Right kidney (tissue), 9 donors: ENCODE measurements at places on chromosomes 2 and 18.

GRCh38 chr18:13836559-13836958 is 12.6 kb downstream of the MC5R start:
- no peak for DNase-seq

DNA sequence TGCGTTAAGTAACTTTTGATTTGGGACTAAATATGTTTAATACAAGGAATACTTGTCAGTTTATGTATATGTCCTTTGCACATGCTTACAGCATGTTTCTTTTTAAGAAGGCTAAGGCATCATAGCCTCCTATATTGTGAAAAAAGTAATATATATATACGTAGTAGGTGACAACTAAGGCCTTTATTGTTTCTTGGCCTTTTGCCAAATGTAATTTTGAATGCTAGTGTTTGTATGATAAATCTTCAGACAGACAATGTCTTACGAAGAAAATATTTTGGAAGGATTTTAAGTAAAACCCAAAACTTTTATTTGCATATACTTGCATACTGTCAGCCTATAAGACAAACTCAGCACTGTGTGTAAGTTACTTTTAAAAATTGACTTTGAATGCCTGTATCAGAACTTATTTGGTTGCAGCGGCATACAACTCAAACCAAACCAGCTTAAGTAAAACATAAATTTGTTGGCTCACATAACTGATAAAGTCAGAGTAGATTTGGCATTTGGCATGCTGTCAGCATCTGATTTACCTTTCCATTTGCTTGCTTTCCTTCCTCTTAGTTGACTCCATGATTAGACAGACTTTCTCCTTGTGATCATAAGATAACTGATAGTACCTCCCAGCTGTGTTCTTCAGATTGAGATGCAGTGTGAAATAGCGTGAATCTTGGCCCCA is 24.4 kb downstream of the UBE2E3 start:
- DNase-seq: no peak

DNA sequence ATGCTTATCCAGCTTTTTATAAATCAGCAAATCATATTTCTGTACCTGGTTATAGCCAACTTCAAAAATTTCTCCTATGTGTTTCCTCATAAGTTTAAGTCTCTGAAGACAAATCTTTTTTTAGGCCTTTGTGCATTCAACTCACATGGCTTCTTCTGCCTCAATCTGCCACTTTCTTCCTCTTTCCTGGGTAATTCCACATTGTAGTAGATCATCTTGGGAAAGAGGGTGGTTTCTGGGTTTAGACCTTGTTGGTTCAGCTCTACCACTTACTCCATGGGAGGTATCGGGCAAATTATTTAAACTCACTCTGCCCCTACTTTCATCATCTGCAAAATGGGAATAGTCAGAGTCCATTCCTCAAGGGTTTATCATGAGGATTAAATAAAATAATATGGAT is 707.0 kb upstream of the ZEB2 start:
- no peak for DNase-seq

- DNase-seq: no peak
These were observed 17.5 kb upstream of the RANBP2 start for GRCh38 chr2:108701806-108702205.

DNA sequence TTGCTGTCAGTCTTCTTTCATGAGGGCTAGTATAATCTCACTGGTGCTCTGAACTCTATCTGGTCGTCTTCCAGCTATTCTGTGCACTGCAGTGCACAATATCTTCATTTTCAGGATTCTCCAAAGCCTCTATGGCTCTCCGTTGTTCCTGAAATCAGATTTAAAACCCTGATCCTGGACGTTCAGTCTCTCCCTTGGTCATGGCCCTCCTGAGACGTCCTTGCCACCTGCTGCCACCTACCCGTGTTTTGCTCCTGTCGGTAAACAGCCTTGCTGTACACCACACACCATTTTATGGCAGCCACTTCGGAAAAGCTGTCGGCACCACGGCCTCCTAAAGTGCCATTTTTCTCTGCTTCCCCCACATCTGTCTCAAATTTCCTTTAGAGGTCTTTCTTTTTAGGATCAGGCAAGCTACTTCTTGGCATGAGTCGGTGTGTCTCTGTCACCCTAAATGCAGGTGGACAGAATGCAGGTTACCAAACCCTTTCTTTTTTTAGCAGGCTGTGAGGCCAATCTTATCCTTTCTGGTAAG is 170.0 kb downstream of the HRH4 start:
- peak; percentile 19 for DNase-seq

DNA sequence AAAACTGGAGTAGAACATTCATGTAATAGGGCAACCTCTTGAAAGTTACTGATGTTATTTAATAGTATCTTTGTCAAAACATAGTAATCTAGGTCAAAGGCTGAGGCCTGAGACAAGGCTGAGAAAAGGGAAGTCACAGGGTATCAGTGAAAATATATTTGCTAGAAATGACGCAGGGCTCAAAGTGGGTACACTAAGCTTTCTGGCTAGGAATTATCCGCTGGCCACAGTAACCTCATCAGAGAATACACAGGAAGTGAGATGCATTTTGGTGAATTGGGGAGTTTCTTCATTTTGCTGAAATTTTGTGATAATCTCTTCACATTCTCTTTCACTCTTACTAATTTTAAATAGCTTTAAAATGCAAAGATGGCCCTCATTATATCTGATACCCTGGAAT is 206.8 kb downstream of the OTX1 start:
- DNase-seq: no peak

DNA sequence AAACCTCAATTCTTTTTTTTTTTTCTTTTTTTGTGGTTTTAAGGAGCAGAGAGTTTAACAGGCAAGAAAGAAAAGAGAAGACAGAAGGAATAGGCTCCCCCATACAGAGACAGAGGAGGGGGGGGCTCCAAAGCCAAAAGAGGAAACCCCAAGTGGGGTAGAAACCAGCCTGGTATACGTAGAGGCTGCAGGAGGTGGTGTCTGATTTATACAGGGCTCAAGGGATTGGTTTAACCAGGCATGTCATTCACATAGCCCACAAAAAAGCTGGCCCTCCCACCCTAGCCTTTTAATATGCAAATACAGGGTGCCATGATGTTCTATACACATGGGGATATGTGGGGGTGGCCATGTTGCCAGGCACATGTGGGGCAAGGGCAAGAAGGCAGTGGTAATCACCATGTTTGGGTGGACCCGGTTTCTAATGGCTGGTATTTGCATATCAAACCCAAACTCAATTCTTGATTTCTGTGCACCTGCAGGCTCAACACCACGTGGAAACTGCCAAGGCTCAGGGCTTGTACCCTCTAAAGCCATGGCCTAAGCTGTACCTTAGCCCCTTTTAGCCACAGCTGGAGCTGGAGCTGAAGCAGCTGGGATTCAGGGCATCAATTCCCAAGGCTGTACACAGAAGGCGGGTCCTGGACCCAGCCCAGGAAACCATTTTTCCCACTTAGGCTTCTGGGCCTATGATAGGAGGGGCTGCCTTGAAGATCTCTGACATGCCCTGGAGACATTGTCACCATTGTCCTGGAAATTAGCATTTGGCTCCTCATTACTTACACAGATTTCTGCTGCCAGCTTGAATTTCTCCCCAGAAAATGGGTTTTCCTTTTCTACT is 170.3 kb downstream of the MAIP1 start:
- DNase-seq: no peak
